ENCODE measurements at places on chromosomes 7 and 10.

DNA sequence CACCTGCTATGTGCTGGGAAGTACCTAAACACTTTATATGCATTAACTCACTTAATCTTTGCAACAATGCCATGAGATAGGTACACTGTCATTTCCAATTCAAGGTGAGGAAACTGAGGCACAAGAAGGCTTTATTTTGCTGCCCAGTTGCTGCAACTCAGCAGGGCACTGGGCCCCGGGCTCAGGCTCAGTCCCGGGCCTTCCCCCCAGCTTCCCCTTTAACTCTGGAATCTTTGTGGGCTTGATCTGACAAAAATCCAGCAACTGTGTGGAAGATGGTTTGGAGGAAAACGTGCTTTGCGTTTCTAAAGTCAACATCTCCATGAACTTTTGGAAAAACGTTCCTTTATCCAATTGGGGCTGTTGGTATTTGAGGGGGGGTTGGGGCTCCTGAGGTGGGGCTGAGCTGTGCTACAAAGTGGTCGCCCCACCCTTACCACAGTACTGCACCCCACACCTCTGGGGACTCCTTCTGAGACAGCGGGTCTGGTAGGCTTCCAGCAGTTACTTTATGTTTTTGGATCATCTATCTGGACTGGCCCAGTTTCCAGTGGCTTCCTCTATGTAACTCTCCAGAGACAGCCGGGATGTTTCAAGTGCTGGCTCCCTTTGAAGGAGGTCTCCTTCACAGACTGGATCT lies 40.5 kb upstream of the CAMK1D start:
- no peak for DNase-seq

GRCh38 chr10:119256030-119256429 lies 48.7 kb downstream of the GRK5 start:
- no peak for DNase-seq

- no peak for DNase-seq
Observed at GRCh38 chr7:83486536-83486935, 162.4 kb downstream of the SEMA3E start.

GRCh38 chr7:112073530-112073929 lies 132.7 kb downstream of the DOCK4 start:
- DNase-seq = no peak

DNA sequence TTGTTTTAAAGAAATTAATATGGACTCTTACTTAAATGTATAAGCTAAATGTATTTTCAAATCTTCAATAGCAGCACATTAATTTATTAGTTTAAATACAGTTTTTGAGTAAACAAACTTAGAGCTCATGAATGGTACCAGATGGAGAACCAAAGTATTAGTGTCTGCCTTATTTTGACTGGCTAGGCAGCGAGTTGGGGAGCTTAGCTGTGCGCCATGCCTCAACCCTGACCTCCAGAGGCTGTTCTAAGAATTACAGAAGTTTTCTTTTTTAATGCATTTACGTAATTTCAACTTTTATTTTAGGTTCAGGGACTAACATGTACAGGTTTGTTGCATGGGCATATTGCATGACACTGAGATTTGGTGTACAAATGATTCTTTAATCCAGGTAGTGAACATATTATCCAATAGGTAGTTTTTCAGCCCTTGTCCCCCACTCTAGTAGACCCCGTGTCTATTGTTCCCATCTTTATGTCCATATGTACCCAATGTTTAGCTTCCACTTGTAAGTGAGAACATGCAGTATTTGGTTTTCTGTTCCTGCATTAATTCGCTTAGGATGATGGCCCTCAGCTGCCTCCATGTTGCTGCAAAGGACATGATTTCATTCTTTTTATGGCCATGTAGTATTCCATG lies 166.8 kb downstream of the IQUB start:
- DNase-seq = no peak
